Sigmoid colon (tissue), 7 donors: ENCODE measurements at places on chromosomes 6 and 20.

DNA sequence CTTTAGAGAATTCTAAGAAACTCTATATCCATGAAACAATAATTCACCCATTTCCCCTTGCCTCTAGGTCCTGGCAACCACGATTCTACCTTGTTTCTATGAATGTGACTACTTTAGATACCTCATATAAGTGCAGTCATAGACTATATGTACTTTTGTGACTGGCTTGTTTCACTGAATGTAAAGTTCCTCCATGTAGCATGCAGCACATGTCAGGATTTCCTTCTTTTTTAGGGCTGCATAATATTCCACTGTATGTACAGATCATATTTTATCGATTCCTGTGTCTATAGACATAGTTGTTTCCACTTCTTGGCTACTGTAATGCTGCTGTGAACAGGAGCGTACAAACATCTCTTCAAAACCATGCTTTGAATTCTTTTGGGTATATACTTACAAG, 11.7 kb downstream of the EEF1E1 start:
- no peak for DNase-seq

DNA sequence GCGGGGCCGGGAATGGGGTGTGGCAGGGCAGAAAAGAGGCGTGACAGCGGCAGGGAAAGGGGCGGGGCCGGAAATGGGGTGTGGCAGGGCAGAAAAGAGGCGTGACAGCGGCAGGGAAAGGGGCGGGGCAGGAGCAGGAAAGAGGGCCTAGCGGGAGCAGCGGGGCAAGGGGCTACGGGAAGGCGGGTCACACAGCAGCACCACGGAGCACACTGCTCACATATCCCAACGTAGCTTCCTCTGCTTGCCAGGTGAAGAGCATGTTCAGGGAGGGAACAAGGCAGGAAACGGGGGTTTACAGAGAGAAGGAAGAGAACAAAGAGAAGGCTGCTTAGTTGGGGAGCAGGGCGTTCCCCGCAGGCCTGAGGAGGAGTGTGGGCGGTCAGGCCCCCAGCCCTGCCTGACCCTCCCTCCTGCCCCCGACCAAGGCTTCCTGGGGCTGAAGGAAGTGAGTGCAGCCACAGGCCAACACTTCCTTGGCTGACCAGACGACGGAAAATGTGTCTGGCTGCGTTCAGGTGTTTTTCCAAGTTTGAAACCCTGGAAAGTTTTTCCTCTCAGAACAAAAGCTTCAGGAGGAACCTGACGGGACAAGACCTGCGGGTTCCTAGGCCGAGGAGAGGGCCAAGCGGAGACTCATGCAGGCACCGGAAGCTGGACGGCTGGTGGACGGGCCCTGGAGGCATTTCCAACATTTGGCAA, 13.8 kb downstream of the UCKL1 start:
- DNase-seq: peak; percentile 65

DNA sequence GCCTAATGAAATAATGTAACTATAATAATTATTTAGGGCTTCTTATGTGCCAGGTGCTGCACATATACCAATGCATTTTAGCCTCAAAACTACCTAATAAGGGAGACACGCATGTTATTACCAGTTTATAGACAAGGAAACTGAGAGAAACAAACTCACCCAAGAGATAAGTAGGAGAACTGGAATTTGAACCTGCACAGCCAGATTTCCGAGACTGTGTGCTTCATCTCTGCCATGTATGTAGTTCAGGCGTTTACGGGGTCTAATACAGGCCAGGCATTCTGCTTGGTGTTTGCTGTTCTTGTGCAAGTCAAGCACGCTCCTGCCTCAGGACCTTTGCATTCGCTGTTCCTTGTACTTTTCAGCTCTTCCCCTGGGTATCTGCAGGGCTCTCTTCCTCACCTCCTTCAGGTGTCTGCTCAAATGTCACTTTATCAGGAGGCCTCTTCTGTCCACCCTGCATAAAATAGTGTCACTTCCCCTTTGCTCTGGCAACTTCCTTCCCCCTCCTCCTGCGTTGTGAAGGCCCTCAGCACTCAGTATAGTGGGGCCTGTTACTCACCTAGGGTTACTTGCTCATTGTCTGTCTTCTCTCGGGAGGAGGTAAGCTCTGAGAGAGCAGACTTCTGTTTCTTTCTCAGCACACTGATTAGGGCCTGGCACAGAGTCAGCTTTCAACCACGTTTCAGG, 6.1 kb upstream of the NSFL1C start:
- DNase-seq: no peak

DNA sequence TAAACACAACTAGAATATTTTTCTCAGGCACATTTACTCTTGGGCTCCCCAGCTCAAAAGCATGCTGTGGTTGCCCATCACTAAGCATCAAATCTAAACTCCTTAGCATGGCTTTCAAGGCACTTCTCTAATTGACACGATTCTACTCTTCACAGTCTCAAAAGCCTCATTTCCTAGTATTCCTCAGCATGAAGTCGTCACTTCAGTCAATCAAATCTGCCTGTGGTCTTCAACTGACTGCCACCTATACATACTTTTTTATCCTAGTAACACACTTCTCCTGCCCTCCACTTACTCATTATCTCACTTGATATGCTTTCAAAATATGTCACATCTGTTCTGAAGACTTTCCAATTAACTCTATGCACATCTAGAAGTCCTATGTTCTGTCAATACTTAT, 110.3 kb downstream of the TBC1D32 start:
- DNase-seq: no peak

GRCh38 chr6:109824105-109824504, 133.0 kb downstream of the FIG4 start:
- DNase-seq: no peak

DNA sequence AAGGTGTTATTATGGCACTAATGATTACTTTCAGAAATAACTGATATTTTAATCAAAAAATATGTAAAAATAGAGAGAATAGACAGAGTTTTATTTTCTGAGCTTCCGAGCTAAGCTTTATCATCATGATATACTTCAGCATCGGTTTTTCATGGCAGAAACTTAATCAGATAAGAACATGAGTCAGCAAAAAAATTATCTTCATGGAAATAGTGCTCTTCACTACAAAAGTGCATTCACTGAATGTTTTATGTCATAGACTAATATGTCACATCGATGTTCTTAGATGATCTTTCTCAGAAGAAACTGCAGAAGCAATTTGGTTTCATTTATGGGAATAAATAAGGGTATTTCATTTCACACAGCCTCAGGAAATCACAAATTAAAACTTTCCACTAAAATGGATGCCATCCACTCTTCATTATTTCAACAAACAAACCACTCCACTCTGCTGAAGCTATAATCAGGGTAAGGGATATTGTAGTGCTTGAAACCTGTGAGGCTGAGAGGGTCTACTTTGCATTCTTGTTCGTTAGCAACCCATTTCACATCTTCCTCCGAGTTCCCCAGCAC, 10.2 kb upstream of the MAP3K7 start:
- DNase-seq: no peak

- DNase-seq: no peak
Measured at GRCh38 chr6:90936286-90936685, 349.4 kb upstream of the MAP3K7 start.

GRCh38 chr6:11729076-11729475, 49.5 kb downstream of the ADTRP start:
- DNase-seq: no peak

DNA sequence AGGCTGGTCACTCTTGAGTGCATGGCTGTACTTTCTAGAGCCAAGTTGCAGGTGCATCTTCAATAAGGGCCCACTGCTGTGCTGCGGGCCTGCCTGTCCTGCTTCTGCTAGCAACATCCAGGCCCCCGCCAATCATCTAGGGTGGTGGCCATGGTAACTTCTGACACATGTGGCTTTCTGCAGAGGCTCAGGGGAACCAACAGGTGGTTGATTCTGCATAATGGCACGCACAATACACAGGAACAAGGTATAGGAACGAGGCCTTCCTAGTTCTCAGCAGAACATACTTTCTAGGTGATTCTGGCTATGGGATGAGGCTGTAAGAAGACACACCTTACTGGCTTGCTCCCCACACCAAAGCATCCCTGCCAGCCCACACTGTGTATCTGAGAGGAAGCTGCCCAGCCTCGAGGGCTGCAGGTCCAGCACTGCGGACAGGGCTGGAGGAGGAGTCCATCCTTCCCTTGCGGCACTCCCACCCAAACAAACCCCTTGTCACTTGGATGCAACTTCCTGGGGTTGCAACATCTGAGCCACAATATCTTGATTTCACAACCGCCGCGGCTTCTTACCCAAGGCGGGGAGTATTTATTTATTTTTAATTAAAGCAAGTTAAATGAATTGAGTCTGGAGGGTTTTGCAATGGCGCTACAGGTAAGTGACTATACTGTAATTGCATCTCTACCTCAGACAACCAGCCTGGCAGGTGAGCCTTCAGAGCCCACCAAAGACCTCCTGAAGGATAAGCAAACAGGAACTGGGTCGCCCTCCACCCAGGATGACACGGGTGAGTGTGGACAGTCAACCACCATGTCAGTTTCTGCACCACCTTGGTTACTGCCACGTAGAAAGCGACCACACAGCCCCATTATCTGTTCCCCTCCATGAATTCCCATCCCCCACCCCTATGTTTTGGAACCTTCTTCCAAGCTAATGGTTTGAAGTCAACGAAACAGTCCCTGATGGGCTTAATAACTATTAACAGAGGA, 49.6 kb downstream of the SULF2 start:
- no peak for DNase-seq

GRCh38 chr20:59703046-59703445, 98.7 kb downstream of the PHACTR3 start:
- no peak for DNase-seq

DNA sequence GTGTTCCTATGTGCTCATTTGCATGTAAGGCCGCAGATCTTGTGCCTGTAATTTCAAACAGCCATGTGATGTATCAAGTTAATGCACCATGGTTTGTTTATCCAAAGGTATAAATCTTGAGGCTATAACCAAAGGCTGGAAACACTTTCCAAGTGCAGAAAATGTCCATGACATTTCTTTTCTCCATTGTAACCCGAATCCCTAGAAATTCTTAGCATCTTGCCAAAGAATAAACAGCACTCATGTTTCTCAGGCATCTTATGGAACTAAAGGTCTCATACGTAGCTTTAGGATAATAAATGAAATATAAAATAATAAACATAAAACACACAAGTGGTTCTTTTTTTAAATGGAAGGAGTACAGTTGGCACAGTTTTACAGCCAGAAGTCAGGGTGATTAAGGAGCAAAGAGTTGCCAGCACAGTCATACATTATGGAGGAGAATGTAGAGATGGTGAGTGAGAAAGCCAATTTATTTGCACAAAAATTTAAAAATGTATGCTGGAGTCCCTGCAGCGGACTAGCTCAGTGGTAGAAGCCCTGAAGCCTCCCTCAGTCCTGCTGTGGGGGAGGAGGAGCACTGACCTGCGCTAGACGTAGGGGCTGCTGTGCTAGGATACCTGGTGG, 18.0 kb downstream of the CDH26 start:
- no peak for DNase-seq

DNA sequence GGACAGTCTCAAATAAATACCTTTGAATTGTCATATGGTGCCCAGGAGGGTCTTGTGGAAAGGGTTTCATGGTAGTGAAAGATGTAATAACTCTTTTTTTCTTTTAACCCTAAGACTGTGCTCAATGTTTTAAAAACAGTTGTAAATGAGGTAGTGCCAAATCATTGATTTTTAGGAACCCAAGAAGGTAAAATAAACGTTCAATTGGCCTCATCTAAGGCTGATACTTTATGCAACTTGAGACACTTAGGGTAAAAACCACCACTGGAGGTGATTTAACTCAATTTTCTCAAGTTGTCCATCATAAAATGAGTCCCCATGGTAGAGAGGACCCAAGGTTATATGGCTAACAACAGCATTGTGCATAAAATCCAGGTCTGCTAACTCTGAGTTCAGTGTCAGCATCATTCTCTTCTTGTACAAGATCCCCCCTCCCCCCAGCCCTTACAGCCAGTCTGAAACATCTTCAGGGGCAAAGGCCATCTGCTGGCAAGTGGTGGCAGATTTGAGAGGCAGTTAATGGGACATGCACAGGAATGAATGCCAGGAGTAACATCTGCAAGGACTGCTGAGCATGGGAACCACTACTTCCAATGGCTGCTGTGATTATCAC, 244.4 kb downstream of the GMPR start:
- DNase-seq: no peak

DNA sequence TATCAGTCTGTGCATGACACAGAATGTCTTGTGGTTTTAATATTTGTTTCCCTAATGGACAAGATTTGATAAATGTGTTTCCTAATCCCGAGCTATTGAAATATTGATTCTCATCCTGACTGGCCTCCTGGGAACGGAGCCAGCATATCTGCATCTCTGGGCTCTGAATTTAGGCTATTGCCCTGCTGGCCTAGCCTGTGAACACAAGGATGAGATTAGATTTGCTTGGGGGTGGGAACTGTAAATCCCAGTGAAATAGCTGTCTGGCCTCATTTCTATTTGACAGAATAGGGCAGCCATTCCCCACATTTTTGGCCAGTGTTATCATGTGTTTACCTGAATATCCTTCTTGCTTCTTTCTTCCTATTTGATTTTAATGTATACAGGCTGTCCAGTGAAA, 198.4 kb upstream of the SOX4 start:
- DNase-seq: no peak

- DNase-seq: peak; percentile 50
Measured at GRCh38 chr20:48603819-48604405, 223.9 kb downstream of the PREX1 start.

- peak; percentile 98 for DNase-seq
Measured at GRCh38 chr6:30752157-30752927, 8.0 kb upstream of the IER3 start.

DNA sequence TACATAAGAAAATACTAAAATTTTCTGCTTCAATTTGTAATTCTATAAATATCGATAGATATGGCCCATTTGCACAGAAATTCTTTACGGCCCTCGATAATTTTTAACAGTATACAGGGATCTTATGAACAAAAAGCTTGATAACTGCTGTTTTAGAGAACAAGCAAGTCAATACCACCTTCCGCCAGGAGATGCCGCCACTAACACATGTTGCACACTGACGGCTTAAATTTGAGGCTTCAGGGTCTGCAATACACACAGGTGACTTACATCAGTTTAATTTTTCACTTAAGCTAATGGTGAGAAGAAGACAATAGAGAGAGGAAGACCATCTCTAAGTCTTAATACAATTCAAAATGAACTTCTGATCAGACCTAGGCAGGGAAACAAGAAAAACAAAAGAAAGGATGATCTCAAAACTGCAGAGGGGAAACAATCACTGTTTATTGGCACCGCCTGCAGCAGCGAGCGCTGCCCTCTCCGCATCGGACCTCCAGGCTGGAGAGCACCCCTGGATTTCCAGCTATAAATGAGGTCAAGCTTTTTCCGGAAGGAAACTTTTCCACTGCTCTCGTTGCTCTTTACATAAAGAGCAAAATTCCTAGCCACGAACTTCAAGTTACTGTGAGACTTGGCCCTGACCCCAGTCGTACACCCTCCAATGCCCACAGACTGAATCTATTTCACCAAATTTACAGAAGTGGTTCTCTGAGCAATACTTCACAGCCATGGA, 53.9 kb downstream of the OTOR start:
- peak; percentile 73 for DNase-seq

- DNase-seq: peak; percentile 95
Measured at GRCh38 chr6:109482905-109483734, at the start of gene ZBTB24. TSS of gene ZBTB24 (minus strand) at chr6:109483219. CDS start at chr6:109482026, 1,193 bp downstream.

GRCh38 chr20:41081276-41081814, 52.7 kb downstream of the TOP1 start:
- no peak for DNase-seq
